ENCODE measurements at places on chromosomes 3 and 15.

GRCh38 chr3:42822828-42823227 is 13.6 kb downstream of the ACKR2 start:
- DNase-seq, result peak; percentile 73

- DNase-seq, result no peak
Measured at GRCh38 chr15:33135355-33135781, 59.1 kb downstream of the FMN1 start.

- no peak for DNase-seq
Measured at GRCh38 chr3:167198949-167199600, 181.0 kb downstream of the ZBBX start.

DNA sequence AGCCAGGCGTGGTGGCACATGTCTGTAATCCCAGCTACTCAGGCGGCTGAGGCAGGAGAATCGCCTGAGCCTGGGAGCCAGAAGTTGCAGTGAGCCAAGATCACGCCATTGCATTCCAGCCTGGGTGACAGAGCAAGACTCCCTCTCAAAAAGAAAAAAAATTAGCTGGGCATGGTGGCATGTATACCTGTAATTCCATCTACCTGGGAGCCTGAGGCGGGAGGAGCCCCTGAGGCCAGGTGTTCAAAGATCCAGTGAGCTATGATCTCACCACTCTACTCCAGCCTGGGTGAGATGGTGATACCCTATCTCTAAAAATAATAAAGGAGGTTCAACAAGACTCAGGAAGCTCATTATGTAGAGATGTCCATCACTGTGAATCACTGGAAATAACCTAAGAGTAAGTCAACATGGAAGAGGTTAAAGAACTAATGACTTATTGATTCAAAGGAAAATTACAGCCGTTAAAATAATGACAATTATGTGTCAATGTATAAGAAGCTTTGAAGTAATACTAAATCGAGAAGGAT is 19.8 kb upstream of the RAB7A start:
- DNase-seq, result peak; percentile 40

- DNase-seq, result no peak
Measured at GRCh38 chr15:45386974-45387373, 8.6 kb upstream of the GATM start.

DNA sequence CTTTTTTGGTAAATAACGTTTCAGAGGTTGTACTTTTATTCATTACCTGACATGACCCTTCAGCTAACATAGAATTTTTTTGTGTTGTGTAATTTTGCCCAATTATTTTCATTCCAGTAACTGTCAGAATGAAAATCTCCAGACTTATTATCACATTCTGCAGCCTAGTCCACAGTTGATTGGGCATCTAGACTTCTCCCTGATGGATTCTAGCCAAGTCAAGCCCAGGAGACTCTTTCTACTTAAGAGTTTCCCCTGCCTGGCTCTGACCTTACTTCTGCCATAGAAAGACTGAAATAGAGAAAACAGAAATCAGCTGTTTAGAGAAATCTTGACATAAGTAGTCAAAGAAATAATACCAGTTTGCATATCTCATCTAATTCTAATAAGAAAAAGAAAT is 82.9 kb upstream of the CDAN1 start:
- no peak for DNase-seq

DNA sequence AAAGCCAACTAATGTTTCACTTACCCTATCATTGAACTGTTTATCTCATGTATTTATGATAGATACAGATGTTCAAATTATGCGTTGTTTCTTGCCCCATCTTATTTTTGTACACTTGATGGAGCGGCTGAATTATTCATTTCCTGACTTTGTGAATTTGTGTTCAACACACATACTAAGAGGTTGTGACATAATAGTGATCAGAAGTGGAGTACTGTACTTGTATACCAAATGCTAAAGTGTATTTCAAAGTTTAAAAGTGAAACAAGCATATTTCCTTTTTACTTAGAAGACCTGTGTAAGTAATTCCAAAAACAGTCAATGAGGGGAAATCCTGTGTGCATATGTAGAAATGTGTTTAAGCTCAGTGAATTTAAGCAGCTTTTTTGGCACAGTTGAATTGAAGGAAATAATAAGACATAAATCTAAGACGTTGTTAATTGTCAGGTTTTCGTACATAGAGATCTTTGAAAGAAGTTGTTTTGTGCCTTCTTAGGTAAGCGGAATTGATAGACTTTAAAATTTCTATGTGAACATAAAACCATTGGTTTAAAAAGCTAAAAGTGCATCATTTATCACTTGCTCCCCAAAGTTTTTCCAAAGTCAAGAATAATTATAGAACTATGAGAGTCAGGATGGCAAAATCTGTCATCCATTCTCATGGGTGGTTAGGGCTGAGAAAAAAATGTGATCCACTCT is 1.9 kb downstream of the NFKBIZ start:
- DNase-seq, result no peak

GRCh38 chr15:63436872-63437375 is 55.3 kb upstream of the CA12 start:
- DNase-seq, result peak; percentile 68

DNA sequence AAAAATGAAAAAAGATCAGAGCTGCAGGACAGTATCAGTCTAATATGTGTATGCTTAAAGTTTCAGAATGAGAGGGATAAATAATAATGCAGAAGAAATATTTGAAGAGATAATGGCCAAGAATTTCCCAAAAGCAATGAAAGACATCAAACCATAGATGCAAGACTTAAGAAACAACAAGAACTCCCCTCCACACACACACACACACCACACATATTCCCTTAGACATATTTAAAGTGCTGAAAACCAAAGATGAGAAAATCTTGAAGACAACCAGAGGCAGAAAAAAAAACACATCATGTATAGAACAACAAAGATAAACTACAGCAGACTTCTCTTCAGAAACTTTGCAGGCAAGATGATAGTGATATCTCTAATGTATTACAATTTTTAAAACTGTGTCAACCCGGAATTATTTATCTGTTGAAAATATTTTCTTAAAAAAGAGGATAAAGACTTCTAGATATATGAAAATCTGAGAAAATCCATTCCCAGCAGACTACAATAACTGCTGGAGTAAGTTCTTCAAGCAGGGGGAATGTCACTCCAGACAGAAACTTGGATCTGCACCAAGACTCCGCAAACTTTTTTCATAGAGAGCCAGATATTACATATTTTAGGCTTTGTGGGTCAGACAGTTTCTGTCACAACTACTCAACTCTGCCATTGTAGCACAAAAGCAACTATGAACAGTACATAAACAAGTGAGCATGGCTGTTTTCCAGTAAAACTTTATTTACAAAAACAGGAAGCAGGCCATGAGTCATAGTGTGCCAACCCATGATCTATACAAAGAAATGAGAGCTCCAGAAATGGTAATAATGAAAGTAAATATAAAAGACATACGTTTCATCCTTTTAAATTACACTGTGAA is 223.4 kb upstream of the CGNL1 start:
- peak; percentile 56 for DNase-seq

DNA sequence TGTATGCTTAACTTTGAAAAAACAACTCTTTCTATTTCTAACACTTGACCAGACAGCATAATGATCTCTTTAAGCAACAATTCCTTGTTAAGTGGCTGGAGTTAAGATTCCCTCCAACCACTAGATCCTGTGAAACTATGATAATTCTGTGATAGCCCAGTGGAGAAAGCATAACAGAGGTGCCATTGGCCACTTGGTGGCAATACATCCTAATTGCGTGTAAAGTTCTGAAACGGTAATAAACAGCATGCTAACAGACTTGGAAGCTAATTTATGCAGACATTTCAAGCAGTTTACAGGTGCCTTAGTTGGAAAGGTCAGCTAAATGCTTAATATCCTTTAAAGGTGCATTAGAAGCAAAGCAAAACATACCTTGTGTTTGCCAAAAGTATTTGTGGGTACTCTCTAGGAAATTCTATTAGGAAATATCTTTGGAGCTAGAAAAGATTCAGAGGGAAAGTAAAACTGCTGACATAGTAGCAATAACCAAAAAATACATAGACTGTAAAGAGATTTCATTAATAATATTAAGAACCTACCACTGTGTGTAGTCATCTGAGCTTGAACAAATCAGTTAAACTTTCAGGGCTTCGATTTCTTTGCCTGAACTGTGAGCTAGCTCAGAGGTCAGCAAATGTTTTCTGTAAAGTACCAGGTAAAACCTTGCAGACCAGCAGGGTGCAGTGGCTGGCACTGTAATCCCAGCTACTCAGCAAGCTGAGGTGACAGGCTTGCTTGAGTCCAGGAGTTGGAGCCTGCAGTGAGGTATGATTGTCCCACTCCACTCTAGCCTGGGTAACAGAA is 19.0 kb upstream of the CSTA start:
- peak; percentile 72 for DNase-seq

- DNase-seq, result no peak
Measured at GRCh38 chr3:143475981-143476380, 356.4 kb downstream of the CHST2 start.

GRCh38 chr15:98923171-98923570 is 84.4 kb downstream of the PGPEP1L start:
- DNase-seq, result no peak

GRCh38 chr3:172184106-172184822 is 144.9 kb downstream of the FNDC3B start:
- DNase-seq, result no peak

DNA sequence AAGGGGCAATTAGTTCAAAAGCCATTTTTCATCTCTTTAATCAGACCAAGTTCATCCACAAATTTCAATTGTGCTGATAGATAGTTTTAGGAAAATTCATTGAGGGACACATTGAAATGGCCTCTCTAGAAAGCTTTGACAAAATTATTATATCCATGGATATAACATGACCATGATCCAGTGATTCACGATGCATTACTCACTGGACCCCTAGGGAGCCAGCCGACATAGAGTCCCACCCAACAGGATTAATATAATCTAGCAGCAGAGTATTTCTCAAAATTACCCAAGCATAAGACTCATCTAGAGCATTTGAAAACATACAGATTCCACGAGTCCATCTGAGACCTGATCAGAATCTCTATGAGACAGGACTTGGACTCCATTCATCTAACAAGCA is 100.3 kb downstream of the FRMD5 start:
- DNase-seq, result no peak

GRCh38 chr3:100603469-100603868 is 5.9 kb upstream of the ADGRG7 start:
- DNase-seq, result peak; percentile 58

DNA sequence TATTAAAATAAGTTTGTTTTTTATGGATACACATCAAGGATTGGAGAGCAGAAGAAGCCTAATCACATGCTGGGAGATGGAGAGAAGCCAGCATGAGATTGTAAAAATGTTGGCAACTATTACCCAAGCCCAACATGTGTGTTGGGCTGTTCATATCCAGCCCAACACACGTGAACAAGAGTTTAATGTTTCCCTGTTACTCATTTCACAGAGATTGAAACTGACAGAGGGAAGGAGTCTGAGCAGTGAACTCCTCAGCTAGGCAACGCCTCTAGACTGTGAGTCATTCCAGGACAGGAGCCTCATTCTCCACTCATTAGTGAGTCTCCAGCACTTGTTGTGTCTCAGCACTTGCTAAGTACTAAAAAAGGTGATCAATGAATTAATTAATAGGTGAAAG is 43.2 kb upstream of the CMSS1 start:
- peak; percentile 94 for DNase-seq

- DNase-seq, result no peak
Measured at GRCh38 chr3:67437789-67438188, 216.6 kb downstream of the SUCLG2 start.

GRCh38 chr3:172606021-172606420 is 82.8 kb upstream of the TNFSF10 start:
- DNase-seq, result peak; percentile 58

GRCh38 chr3:45143673-45144671 is 2.2 kb downstream of the CDCP1 start:
- DNase-seq, result peak; percentile 53

DNA sequence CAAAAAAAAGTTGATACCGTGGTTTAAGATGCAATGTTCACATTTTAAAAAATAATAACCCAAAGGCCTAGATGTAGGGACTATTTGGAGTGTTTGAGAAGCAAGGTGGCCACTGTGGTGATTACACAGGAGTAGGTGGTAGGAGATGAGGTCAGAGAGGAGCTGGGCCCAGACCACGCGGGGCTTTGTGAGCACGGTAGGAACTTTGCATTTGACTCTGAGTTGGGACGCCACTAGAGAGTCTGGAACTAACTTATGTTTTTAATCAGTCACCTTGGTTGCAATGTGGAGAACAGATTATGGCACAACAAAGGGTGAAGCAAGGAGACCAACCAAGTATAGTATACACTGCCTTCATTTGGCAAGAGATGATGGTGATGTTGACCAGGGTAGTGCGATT is 351.7 kb downstream of the MECOM start:
- no peak for DNase-seq

GRCh38 chr15:60620708-60621107 is 141.8 kb upstream of the ICE2 start:
- DNase-seq, result peak; percentile 76

- DNase-seq, result no peak
Measured at GRCh38 chr3:175127075-175127662, 268.0 kb downstream of the NAALADL2 start.

DNA sequence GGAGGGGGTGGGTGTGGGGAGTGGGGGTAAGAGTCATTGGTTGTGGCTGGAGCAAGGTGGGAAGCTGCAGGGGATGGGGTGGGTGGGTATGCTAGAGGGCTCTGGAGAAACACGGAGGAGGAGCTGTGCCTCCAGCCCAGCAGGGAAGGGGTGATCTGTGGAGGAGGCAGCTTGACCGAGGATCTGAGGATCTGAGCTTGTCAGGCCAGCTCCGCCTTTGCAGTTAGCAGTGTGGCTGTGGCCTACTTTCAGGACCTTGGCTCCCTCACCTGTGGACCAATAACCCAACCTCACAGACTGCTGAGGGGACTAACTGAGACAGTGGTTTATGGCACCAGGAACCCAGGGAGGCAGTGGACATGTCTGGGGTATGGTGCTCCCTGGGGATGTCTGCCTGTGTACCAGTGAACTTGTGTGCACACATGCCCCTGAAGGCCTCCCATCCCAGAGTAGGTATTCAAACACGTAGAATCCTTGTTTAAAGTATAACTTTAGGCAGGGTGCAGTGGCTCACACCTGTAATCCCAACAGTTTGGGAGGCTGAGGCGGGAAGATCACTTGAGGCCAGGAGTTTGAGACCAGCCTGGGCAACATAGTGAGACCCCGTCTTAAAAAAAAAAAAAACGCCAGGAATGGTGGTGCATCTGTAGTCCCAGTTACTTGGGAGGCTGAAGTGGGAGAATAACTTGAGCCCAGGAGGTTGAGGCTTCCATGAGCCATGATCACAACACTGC is 52.5 kb upstream of the LINGO1 start:
- DNase-seq, result no peak

DNA sequence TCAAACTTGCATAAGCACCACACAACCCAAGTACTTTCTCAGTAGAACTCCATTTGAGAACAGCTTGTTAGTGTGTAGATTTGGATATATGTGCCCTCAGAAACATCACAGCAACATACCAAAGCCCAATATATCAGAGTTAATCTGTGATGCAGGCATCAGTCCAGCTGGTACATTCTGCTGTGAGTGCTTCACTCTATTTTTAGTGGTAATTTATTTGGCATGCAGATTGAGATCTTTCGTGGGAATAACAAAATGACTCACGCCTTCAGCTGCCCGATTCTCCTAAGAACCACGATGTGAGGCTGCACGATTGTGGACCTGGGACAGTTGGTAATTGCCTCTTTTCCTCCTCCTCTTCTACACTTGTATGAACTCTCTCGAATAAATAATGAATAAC is 730.7 kb downstream of the SQOR start:
- DNase-seq, result no peak

Measured in epithelial cell of esophagus (primary cell).